ENCODE measurements at places on chromosomes 12 and 14.

DNA sequence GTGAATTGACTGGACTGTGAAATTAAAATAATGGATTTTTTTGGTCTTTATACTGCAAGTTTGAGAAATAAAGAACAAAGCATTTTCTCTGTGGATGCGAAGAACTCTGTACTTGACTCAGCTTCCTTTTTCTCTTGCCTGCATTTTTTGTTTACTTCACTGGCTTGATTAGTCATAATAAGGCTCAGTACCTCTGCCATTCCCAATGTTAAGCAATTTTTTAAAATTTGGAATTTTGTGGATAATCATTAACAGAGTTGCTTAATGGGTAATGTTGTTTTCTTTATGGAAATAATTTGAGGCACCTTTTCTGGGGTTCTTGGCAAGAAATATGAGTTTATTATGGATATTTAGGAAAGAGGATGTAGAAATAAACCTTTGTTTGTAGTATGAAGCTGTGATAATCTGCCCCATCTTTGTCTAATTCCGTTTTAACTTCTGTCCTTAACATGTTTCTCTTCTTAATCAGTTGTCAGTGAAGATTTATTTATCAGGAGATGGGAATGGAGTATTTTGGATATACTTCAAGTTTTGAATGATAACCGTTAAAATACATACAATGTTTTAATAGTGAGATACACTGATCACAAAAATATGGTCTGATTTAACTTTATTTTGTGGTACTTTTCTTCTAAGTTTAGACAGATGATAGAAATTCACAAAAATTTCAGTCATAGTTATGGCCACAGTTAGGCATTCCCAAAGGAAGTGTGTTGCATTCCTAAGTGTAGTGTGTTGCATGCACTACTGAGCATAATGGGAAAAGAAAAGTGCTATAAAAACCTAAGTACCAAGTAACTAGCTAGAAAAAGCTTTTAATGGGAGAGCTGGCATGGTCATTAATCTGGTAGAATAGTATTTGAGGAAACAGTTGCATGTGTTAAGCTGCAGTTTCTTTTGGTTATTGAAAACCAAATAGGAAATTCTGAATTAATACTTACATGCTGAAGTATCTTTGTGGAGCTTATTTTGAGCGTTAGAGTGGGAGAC, 27.7 kb downstream of the WNK1 start:
- DNase-seq: peak; percentile 38

DNA sequence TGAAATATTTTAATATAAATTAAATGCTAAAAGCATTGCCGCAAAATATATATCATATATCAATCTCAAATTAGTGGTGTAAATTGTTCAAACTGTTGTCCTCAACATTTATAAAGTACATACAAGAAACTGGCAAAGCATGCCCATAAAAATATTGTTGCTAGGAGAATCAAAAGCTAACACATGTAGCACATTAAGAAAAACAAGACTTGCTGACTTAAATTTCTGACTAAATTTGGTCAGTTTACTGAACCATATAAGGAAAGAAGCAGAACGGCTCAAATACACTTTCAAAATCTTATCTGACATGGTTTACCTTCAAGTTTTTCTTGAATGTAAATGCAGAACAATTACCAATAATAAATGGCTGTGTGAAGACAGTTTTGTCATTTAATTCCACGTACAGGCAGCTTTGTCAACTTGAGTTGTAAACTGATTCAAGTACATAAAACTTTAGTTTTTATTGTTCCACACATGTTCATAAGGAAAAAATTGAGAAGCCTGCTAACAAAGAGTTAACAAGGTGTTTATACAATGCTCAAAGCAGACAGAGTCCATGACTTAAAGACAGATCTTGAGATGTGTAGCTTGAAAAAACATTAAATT, 50.4 kb downstream of the PPP1R12A start:
- no peak for DNase-seq

DNA sequence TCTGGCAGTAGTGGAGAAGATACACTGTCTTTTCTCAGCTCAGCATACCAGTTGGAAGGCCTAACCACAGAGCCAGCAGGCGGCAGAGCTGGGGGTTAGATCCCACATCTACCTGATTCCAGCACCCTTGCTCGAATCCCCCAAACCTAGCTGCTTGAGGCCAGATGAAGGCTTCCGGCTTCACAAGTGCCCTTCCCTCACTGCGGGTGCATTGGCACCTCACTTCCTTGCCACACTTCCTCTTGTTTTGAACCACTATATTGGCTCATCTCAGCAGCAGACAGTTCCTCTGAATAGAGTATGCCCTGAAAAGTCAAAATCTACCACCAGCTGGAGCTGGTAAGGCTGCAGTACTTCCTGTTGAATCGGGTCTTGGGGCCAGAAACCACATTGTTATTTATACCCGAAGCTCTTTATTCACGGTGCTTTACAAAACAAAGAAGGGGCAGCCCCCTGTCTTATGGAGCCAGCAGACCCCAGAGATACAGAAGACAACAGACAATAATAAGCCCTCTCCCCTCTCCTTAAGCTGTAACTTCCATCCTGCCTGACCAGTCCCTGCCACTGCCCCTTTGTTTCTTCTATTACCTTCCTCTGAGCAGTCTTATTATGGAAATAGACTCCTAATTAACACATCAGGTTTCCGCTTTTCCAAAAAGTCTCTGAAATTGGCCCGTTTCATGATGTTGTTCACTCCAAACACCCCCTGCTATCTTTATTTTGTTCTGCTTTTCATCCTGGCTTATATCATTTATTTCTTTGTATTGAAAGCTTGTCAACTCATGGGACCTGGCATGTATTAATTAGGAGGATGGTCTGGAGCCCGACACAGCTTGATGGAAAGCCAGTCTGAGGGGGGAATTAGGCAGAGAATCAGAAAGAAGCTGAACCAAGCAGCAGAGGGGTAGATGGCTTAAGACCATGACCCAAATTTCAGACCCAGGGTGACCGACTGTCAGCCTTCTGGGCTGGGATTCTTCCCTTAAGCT, 233.5 kb downstream of the EFCAB11 start:
- no peak for DNase-seq

- DNase-seq: no peak
Observed at GRCh38 chr14:73973497-73973896, 23.4 kb downstream of the COQ6 start.

DNA sequence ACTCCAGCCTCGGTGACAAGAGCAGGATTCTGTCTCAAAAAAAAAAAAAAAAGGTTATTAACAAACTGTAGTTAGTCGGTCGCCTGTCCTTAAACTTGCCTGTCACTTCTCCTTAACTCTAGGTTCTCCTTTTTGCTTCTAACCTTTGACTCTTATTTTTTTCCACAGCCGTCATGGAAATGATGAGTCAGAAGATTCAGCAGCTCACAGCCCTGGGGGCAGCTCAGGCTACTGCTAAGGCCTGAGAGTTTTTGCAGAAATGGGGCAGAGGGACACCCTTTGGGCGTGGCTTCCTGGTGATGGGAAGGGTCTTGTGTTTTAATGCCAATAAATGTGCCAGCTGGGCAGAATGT, 418 bp upstream of the MYG1 start:
- peak; percentile 90 for DNase-seq

DNA sequence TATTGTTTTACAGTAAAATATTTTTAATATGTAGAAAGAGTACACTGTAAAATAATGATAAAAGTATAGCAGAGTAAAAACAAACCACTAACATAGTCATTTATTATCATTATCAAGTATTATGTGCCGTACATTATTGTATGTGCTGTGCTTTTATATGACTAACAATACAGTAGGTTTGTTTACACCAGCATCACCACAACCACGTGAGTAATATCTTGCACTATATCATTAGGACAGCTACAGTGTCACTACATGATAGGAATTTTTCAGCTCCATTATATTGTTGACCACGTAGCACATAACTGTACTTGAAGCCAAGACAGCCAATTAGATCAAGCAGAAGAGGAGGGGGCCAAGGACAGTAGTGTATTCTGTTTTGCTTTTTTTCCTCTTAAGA, 415.4 kb downstream of the RAD51B start:
- no peak for DNase-seq

DNA sequence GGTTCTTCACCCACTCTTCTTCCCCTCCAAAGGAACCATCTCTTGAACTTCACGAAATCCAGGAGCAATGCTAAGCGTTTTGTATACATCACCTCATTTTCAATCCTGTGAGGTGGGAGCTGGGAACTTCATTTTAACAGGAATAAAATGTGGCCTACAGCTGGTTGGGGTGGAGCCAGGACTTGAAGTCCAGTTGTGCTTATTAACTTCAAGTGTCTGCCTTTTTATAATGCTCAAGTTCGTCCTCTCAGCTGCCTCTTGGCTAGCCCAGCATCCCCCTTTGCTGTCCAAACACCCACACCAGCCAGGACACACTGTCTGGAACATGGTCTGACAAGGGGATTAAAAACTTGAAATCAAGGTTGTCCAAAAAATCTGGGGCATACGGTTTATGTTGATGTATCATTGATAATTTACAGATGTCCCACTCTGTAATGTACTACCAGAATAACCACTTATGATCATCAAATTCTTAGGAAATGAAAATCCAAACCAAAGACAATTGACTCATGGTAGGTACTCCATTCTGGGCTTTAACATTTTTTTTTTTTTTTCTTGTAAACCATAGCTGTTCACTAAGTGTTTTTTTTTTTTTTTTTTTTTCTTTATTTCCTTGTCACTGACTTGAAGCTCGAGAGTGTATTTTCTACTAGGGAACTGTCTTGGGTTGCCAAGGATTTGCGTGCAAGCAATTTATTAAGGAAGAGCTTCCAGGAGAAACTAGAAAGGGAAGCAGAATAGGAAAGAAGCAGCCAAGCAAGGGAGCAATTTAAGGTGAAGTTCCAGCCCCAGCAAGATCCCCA, 252.3 kb downstream of the EFCAB11 start:
- DNase-seq: peak; percentile 65

DNA sequence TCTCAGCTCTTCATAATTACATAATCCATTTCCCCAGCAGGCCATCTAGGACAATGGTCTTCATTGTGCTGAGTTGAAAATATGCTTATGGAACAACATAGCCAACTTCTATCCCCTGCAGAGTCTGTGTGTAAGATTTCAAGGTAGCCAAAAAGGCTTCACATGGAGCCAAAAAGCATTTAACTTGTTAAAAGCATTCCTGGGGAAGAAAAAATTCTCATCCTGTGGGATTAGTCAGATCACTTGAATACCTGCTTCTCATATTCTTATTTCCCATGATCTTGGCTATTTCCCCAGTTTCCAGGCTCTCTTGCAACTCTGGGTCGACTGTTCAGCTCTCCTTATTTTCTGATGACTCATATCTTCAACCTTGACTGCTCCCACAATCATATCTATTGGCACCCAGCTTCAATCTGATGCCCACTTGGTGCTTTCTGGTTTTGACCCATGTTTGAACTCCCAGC, 178.9 kb downstream of the KLHL28 start:
- peak; percentile 13 for DNase-seq

- no peak for DNase-seq
Observed at GRCh38 chr14:91877376-91877915, 10.1 kb upstream of the TC2N start.

- DNase-seq: no peak
Observed at GRCh38 chr14:91258011-91258618, 13.6 kb upstream of the GPR68 start.

DNA sequence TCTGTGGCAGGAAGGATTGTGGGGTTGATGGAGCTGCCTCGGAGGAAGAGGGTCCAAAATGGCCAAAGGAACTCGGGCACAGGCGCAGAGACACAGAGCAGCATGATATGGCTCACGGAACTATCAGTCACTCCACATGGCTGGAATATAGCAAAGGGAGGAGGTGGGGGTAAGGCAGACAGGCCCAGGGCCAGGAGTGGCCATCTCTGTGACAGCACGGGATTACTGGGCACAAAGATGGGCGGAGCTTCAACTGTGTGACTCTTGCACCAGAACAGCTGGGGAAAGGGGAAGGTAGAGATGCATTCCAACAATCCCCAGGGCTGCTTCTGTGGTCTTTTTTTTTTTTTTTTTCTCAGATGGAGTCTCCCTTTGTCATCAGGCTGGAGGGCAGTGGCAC, 24.8 kb upstream of the EML1 start:
- no peak for DNase-seq

DNA sequence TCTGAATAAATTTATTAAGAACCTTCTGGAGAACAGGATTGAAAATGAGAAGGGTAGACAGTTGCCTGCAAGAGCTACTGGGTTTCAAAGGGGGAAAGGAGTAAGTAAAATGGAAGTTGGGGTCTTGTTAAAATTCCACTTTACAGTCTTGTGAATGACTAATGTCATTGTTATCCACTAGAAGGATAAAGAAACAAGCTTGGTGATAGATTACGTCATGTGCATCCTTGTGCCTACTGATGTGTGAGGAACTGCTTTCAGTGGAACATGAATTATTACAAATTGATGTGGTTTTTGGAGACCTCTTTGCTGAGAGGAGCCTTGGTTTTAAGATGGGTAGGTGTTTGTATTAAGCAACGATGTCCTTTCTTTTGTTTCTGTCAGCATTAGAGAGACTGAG, 272.5 kb upstream of the PRICKLE1 start:
- peak; percentile 25 for DNase-seq

DNA sequence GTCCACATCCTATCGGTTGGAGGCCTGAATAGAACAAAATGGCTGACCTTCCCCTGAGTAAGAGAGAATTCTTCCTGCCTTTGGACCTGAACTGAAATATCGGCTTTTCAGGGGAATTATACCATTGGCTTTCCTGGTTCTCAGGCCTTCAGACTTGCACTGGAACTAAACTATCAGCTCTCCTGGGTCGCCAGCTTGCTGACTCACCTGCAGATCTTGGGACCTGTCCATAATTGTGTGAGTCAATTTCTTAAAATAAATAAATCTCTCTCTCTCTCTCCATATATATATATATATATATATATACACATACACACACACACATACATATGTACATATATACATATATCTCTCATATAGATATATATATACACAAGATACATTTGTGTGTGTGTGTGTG, 41.6 kb downstream of the KCNK10 start:
- no peak for DNase-seq

- no peak for DNase-seq
Observed at GRCh38 chr12:47286676-47287075, 206.9 kb upstream of the AMIGO2 start.

DNA sequence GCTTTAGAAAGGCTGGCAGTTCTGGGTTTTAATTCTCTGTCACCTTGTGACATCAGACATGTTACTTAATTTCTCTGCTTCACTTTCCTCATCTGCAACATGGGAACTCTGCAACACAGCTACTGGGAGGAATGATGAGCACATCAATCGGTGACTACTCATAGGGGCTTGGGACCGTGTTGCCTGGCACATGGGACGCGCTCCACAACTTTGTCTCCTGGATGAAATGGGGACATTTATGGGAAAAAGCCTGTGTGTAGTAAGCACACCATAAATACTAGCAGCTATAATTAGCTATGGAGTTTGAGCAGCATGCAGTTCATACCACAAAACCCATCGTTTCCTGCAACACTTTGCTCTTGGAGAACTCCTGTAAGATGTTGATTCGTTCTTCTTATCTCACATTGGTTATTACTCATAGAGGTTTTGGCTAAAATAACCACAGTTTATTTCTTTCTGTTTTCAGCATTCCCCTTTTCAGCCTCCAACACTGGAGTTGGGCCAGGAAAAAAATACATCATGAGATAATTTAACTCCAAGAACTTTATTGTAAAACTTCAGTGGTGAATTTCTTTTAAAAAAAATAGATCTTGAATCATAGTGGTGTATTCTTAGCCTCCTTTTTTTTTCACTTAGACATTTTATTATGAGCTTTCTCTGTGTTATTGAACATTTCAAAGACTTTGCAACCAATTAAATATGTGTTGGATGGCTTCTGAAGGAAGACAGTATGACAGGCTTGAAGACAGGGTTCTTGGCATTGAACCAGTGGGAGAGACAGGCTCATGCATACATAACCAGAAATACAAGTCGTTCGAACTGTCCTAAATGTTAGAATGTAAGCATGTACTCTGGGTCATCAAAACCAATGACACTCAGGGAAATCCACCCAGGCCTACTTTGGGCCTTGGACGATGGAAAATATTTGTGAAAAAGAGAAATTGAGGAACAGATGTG, 72.7 kb downstream of the RIN3 start:
- peak; percentile 98 for DNase-seq

Measured in choroid plexus epithelial cell (primary cell).